Colonic mucosa (tissue), 4 donors: ENCODE measurements at places on chromosomes 6 and 20. TPM values are rescaled to one million over a fixed set of nuclear protein-coding genes. Genes with fewer than 3 reads are reported as not detected.

- no peak for DNase-seq
- H3K4me1 ChIP-seq: no peaks in the 10 kb centered on the region
- H3K4me3 ChIP-seq: no peak overlapping the region
- H3K36me3 ChIP-seq: no peaks in the 10 kb centered on the region
These were observed 64.6 kb upstream of the NOTCH4 start for GRCh38 chr6:32288426-32288825.

DNA sequence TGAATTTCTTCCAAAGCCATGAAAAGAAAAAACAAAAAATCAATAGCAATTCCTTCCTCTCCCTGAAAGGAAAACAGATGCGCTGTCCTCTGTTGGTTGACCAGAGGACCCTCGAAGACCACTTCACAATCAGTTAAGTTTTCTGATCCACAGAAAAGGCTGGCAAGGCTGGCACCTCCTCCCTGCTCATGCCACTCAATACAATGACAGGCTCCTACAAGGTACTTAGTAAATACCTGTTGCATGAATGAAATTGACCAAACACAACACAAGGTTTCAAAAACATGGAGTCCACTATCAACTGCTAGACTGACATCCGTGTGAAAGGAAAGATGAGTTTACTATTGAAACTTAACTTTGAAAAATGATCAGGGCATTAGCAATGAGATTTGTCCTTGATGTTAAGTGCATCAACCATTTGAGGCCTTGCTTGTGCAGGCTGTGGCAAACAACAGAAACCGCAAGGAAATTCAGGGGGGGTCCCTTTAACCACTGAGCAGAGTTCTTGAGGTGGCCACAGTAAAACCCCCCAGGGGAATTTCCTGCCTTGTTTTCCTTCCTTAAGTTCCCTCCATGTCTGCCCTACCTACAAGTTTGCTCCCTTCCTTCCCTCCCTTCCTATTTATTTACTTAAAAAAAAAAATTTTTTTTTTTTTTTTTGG is 27.9 kb upstream of the RTF2 start:
- H3K4me1 ChIP-seq: no peaks in the 10 kb centered on the region
- no peak overlapping the region for H3K27ac ChIP-seq
- no peaks in the 10 kb centered on the region for H3K36me3 ChIP-seq
- DNase-seq: no peak

GRCh38 chr6:104969785-104970581 is 13.1 kb downstream of the LIN28B start:
- DNase-seq: no peak
- H3K27me3 ChIP-seq: no peaks in the 10 kb centered on the region
- no peaks in the 10 kb centered on the region for H3K4me1 ChIP-seq
- H3K36me3 ChIP-seq: no peaks in the 10 kb centered on the region
- H3K27ac ChIP-seq: no peak overlapping the region

DNA sequence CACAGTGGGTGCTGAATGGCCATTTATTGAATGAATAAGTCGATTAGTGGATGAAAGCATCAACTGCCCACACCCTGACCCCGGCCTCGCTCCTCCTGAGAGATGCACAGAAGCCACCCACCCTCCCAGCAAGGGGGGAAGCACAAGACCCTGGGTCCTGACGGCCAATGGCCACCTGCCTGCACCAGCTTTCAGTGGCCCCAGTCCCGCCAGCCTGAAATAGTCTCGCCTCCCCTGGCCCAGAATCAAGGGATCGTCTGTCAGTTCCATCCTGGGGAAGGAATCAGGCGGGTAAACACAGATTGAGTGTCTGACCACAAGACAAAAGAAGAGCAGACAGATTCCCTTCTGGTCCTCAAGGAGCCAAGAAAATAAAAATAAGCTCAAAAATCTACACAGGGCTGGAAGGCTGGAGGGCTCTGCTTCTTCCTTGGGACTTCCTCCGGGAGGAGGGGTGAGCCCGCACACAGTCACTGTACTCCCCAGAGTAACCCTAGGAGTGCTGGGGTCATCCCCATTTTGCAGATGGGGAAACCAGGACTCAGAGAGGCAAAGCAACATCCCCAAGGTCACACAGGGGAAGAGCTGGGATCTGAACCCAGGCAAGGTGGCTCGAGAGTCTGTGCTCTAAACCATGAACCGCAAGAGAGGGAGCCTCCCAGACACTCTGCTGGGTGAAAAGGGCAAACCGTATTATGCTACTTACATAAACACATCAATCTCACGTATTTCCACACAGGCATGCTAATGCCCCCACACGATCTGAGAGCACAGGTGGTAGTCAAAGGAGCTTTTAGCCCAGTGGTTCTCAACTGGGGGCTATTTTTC is 7.8 kb downstream of the PREX1 start:
- no peak overlapping the region for H3K4me3 ChIP-seq
- no peak overlapping the region for H3K27ac ChIP-seq
- H3K27me3 ChIP-seq: no peaks in the 10 kb centered on the region
- DNase-seq: no peak
- H3K4me1 ChIP-seq: no peaks in the 10 kb centered on the region

DNA sequence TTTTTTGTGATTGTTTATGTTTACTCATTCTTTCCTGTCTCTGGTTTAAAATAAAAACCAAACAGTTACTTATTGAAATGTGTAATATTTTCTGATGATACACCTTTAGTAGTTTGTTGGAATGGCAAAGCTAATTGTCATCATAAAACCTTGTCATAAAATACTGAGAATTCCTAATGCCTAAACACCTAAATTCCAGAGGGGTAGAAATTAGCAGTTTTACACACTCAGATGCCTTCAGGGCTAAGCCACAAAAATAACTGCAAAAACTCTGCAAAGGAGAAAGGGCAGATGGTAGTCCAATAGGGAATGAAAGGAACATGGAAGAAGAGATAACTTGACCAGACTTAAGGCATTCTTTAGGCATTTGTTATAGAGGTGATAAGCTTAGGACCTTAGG is 30.3 kb downstream of the FAM83B start:
- H3K27me3 ChIP-seq: no peaks in the 10 kb centered on the region
- DNase-seq: no peak
- no peaks in the 10 kb centered on the region for H3K36me3 ChIP-seq
- H3K4me3 ChIP-seq: no peak overlapping the region
- no peak overlapping the region for H3K27ac ChIP-seq

GRCh38 chr6:1024161-1024560 is 287.7 kb upstream of the FOXQ1 start:
- H3K4me3 ChIP-seq: no peak overlapping the region
- DNase-seq: no peak
- H3K4me1 ChIP-seq: no peaks in the 10 kb centered on the region
- no peaks in the 10 kb centered on the region for H3K36me3 ChIP-seq
- no peak overlapping the region for H3K27ac ChIP-seq

GRCh38 chr6:106360410-106360988 is at the start of gene CRYBG1:
TSS of gene CRYBG1 (plus strand) at chr6:106360717. CDS start at chr6:106360909, 192 bp downstream.
- DNase-seq: peak; percentile 88
- peak within 1 kb of the TSS; percentile 61 for H3K4me3 ChIP-seq
- H3K27ac ChIP-seq: no peak within 1 kb of the TSS
- no peaks in the 10 kb centered on the region for H3K27me3 ChIP-seq
- H3K36me3 ChIP-seq: no peaks in the 10 kb centered on the region

DNA sequence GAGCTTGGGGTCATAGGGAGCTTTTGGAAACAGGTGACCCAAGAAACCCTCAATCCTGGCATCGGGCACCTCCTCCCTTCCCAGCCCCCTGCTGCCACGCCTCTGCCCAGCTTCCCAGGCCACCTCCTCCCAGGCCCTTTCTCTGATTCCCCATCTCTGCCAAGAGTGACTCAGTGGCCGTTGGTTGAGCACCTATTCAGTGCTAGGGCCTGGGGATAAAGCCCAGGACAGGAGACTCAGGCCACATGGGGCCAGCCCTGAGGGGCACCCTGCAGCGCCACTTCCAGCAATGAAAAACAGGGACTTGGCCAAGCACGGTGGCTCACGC is 110.1 kb downstream of the ASXL1 start:
- DNase-seq: peak; percentile 65
- no peak overlapping the region for H3K4me3 ChIP-seq
- H3K4me1 ChIP-seq: peaks cover 77% of the 10 kb centered on the region

- no peaks in the 10 kb centered on the region for H3K4me1 ChIP-seq
- H3K4me3 ChIP-seq: no peak overlapping the region
- no peak overlapping the region for H3K27ac ChIP-seq
These were observed 41.3 kb upstream of the TAGAP start for GRCh38 chr6:159086033-159086618.

GRCh38 chr6:100203400-100203799 is 209.4 kb upstream of the MCHR2 start:
- no peaks in the 10 kb centered on the region for H3K4me1 ChIP-seq
- no peak for DNase-seq
- H3K36me3 ChIP-seq: no peaks in the 10 kb centered on the region

GRCh38 chr20:55947701-55948100 is 57.6 kb downstream of the CBLN4 start:
- no peaks in the 10 kb centered on the region for H3K27me3 ChIP-seq
- H3K4me1 ChIP-seq: no peaks in the 10 kb centered on the region
- no peaks in the 10 kb centered on the region for H3K36me3 ChIP-seq
- H3K4me3 ChIP-seq: no peak overlapping the region
- no peak for DNase-seq

- H3K4me3 ChIP-seq: no peak overlapping the region
- no peaks in the 10 kb centered on the region for H3K4me1 ChIP-seq
- no peak overlapping the region for H3K27ac ChIP-seq
- DNase-seq: no peak
These were observed 76.5 kb upstream of the TMEM170B start for GRCh38 chr6:11460837-11461661.

DNA sequence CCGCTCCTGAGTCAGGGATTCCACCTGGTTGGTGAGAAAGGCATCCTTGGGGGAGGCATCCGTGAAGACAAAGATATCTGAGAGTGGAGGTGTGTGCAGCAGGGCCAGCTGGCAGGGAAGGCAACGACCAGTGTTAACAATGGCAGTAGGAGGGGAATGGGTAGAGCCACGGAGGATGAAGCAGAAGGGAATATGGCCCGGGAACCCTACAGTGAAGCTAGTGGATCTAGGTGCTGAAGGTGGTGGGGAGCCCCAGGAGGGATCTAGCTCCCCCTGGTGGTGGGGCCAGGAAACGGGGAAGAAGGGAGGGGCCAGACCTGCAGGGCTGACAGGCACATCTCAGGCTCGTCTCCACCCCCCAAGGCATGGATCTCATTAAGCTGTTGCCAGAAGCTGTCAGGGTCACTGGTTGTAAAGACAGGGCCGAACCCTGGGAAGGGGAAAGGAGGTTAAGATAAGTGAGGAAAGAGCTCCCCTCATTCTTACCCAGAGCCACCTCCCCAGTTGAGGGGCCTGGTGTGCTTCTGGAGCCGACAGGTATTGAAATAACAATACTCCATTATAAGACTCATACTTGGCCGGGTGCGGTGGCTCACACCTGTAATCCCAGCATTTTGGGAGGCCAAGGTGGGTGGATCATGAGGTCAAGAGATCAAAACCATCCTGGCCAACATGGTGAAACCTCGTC is 7.3 kb downstream of the VWA7 start:
- H3K27me3 ChIP-seq: no peaks in the 10 kb centered on the region
- no peaks in the 10 kb centered on the region for H3K36me3 ChIP-seq
- no peak overlapping the region for H3K4me3 ChIP-seq
- no peaks in the 10 kb centered on the region for H3K4me1 ChIP-seq

- H3K4me3 ChIP-seq: no peak overlapping the region
- no peaks in the 10 kb centered on the region for H3K27me3 ChIP-seq
- H3K36me3 ChIP-seq: no peaks in the 10 kb centered on the region
- peak overlapping the region; percentile 40 for H3K27ac ChIP-seq
- no peaks in the 10 kb centered on the region for H3K4me1 ChIP-seq
- DNase-seq: no peak
These were observed 35.4 kb downstream of the MAN1A1 start for GRCh38 chr6:119313937-119314884.

DNA sequence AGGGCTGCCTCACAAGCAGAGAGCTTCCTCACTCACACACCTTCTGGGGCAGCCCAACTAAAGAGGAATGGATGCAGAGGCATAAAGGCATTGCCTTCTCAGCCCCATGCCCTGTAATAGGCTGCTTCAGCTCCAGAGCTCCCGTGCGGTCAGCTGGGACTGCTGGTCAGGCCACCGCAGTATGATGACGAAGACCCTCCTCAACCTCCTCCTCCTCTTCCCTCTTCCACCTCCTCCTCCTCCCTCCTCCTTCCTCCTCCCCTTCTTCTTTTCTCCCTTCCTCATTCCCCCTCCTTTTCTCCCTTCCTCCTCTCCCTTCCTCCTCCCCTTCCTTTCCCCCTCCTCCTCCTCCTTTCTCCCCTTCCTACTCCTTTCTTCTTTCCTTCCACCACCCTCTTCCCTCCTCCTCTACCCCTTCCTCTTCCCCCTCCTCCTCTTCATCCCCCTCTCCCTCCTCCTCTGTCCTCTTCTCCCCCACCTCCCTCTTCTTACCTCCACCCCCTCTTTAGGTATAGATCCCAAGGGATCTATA is 465.3 kb upstream of the CDH4 start:
- no peaks in the 10 kb centered on the region for H3K36me3 ChIP-seq
- H3K27me3 ChIP-seq: no peaks in the 10 kb centered on the region
- H3K27ac ChIP-seq: no peak overlapping the region

GRCh38 chr6:37602346-37602745 is 95.3 kb downstream of the MDGA1 start:
- H3K36me3 ChIP-seq: no peaks in the 10 kb centered on the region
- no peaks in the 10 kb centered on the region for H3K4me1 ChIP-seq
- H3K27ac ChIP-seq: no peak overlapping the region
- H3K4me3 ChIP-seq: no peak overlapping the region
- no peaks in the 10 kb centered on the region for H3K27me3 ChIP-seq

DNA sequence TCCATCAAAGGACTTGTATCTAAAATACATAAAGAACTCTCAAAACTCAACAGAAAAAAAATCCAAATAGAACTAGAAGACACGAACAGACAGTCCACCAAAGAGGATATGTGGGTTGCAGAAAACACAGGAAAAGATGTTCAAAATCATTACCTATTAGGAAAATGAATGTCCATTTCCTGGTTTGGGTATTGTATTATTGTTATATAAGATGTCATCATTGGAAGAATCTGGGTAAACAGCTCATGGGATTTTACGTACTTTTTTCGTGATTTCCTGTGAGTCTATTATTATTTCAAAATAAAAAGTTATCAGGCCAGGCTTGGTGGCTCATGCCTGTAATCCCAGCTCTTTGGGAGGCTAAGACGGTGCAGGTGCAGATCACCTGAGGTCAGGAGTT is 9.2 kb upstream of the PI16 start:
- H3K4me1 ChIP-seq: no peaks in the 10 kb centered on the region
- no peak overlapping the region for H3K27ac ChIP-seq
- H3K27me3 ChIP-seq: no peaks in the 10 kb centered on the region
- H3K4me3 ChIP-seq: no peak overlapping the region
- H3K36me3 ChIP-seq: no peaks in the 10 kb centered on the region
- DNase-seq: no peak

Gene WFDC9
- not detected for total RNA-seq

Gene OR2J3
- not detected for total RNA-seq

Gene VNN1
- total RNA-seq: 6.4 TPM

Gene EYS
- total RNA-seq: 0.64 TPM

Gene HLA-DPB1
- total RNA-seq: 53.5 TPM
